AG08396 (cell line): ENCODE measurements at places on chromosomes 12 and 14.

DNA sequence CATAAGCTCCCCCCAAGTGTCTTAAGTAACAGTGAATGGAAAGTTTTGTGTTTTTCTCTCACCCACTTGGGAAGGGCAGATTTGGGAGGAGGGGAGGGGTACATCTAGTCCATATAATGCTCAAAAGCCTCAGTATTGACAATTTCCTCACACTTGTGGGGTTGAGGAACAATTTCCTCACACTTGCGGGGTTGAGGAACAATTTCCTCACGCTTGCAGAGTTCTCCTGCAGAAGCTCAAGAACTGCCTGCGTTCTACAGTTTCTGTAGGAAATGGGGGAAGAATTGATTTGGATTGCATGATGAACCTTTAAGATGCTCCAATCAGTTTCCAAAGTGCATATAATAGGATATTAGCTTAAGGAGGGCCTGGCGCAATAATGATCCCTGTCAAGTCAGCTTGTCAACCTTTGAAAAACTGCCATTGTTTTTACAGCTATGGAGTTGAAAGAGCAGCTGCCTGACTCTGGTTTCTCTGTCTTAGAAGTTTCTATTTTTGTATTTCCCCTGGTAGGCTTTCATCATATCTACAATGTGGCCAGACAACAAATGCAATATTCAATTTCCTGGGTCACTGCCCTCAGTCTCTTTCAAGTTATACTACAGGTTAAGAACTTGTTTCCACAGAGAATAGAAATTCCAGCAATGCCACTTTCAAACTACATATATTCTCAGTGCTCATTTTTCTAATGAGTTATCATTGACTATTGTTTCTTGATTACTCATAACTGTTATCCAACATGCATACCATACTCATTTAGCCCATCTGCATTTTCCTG lies 66.5 kb downstream of the PLEKHG7 start:
- no peak for DNase-seq

GRCh38 chr12:26268841-26269561 lies 73.6 kb downstream of the SSPN start:
- no peak for DNase-seq

DNA sequence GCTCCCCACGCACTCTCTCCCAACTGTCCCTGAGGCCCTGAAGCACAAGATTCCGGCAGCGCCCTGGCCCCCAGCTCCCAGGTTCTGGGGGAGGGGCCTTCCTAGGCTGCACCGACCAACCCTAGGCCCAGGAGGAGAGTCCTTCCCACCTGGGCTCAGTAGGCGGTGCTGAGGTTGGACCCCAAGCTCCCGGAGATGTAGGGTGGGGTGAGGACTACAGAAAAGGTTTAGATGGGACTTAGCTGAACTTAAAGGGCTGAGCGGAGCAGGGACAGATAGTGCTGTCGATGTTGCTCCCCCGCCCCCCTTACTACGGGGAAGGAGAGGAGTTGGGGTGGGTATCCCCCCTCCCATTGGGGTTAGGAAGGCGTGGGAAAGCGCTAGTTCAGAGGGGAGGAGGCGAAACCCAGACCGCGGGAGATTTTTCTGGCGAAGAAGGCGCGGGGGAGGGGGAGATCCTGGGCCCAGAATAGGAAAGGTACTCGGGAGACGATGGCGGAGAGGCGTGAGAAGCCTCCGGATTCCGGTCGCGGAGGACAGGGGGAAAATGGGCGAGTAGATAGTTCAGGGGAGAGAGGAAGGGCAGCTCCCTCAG lies 4.2 kb upstream of the BAZ2A start:
- DNase-seq = no peak

- no peak for DNase-seq
Observed at GRCh38 chr14:35519986-35520385, 14.0 kb upstream of the INSM2 start.

DNA sequence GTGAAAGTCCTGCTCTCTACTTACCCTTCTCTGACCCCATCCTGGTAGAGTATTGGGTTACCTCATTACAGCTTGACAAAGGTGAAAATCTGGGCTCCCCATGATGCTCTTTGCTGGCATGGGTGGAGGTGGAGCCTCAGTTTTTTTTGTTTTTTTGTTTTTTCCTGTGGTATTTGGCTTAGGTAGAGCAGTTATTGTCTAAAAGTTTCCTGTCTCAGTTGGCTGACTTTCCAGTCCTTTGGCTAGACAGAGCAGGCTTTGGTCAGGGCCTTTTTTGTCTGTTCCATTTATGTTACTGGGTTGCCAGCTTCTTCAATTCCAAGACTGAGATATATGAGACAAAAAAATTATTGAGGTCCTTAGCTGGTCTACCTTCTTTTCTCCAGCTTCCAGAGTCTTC lies 163.4 kb downstream of the GALC start:
- no peak for DNase-seq

DNA sequence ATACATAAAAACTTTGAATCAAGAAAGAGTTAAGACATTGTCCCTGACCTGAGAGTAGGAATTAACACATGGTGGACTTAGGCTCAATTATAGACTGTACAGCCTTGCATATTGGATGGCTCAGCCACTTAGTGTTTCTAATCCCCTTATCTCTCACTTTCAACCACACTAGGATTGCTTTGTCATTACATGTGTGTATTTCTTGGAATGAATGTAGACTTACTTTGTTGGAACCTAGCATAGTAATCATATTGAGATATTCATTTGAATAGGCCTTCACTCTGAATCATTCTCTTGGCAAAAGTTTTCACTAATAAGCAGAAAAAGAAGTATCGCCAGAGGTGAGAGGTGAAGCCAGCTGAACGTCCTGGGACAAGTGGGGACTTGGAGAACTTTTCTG lies 1973.9 kb upstream of the FLRT2 start:
- DNase-seq = no peak

- no peak for DNase-seq
Observed at GRCh38 chr12:133234971-133235370, 706 bp downstream of the ANHX start.

DNA sequence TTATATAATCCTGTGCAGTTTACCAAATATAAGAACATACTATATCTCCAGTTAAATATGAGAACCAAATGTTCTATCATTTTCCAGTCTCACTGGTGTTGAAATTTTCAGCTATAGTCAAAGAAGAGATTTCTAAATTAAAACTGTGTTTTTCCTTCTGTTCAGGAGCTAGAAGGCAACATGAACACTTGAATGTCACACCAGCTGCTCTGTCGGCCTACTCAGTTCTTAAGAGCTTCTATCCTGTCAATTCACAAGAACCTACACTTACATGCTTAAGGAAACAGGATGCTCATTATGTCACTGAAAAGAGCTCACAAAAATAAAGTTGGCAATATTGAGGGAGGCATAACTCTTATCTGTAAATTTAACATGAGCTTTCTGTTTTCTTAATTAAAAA lies 43.1 kb downstream of the ATP2B1 start:
- no peak for DNase-seq

GRCh38 chr12:130158754-130159059 lies 3.6 kb upstream of the FZD10 start:
- no peak for DNase-seq

- DNase-seq = no peak
Observed at GRCh38 chr12:122850048-122850445, 14.8 kb downstream of the HIP1R start.

DNA sequence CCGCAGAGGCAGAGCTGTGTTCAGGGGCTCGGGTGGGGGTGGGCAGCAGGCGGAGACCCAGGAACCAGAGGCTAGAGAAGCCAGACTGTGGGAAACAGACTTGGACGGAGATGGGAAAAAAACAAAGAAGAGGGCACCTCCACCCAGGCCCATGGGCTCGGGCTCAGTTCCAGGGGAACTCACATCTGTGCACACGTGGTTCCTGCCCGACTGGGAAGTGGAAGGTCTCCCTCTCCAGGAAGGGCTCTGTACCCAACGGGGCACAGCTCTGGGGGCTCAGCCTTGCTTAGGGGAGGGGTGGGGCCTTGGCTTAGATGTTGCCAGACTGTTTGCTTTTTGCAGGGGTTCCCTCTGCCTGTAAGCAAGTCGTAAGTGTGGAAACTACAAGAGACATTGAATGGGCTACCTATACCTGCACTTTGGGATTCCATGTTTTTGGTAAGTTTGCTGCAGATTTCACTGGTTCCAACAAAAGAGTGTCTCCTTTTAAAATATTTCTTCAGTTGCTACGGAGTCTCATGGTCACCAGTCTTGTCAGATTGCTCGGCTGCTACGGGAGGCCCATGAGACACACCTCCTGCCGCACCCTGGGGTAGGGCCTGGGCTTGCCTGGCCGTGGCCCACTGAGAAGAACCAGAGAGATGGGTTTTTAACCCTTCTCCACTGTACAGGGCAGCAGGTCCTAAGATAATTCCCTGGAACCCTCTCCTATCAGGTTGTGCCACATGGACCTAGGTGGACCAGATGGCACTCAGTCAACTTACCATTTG lies 127.6 kb upstream of the EVL start:
- no peak for DNase-seq

DNA sequence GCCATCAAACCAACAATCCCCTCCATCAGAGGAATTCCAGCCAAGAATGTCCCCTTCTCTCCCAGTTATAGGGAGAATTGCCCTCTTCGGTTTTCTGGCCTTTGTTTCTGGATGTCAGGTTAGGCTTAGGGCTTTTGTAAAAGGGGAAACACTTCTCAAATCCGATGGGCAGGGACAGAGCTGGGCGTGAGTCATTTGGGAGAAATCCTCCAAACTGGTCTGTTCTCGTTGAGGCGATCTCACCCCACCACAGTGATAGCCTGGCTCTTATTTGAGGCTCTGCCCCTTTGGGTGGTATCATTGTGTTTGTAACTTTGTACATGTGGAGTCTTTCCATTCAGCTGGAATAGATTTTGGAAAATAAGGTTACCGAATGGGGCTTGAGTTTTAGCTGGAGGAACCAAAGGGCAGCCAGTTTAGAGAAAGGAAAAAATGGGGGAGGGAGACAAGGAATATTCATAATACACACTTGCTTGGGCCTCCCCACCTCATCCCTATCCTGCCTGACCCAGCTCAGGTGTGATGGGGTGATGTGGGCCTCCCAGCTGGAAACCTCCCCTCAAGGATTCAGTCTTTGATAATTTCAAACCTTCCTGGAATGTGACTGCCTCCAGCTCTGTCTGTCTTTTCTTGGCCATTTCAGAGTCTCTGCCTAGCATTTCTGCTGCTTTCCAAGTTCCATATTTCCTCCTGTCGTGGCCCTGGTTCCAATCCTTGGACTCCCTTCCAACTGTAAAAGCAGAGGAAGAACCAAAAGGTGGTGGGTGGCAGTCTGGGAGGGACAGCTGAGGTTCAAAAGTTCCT lies 7.5 kb downstream of the HOXC4 start:
- DNase-seq = no peak

GRCh38 chr12:122381021-122381420 lies 41.4 kb downstream of the CLIP1 start:
- DNase-seq = no peak
